ENCODE measurements at places on chromosomes 2 and 18. TPM values are rescaled to one million over a fixed set of nuclear protein-coding genes. Genes with fewer than 3 reads are reported as not detected.

Gene SFXN5
- total RNA-seq = 16.4 TPM

Gene CACNB4
- total RNA-seq = under 0.01 TPM

Gene MAP3K19
- total RNA-seq = not detected

Gene SNORC
- 6.8 TPM for total RNA-seq

Gene HOXD4
- not detected for total RNA-seq

Gene ALPG
- total RNA-seq = not detected

Gene RAB6C
- not detected for total RNA-seq

Gene PAX8
- 1.9 TPM for total RNA-seq

Gene ZNF513
- 5.9 TPM for total RNA-seq

Gene HOXD8
- total RNA-seq = not detected

Gene RGPD5
- 8.1 TPM for total RNA-seq

Gene GPR39
- not detected for total RNA-seq

Gene SCN3A
- not detected for total RNA-seq

Gene CLIP4
- 14.4 TPM for total RNA-seq

Gene HOXD3
- total RNA-seq = not detected

Gene OTOF
- total RNA-seq = not detected

Gene POMC
- total RNA-seq = 5.6 TPM

Gene TPGS2
- total RNA-seq = 170 TPM

Gene SERPINB7
- not detected for total RNA-seq

Gene SP9
- not detected for total RNA-seq

Gene ROCK2
- total RNA-seq = 16.5 TPM

Gene IAH1
- total RNA-seq = 71.5 TPM

Gene TTC27
- total RNA-seq = 5.7 TPM

Gene TXNDC2
- total RNA-seq = 0.64 TPM

Gene LRATD1
- 0.64 TPM for total RNA-seq

Gene POTEC
- total RNA-seq = not detected

Gene ABCG5
- not detected for total RNA-seq
